ENCODE measurements at places on chromosomes 6 and 20. TPM values are rescaled to one million over a fixed set of nuclear protein-coding genes. Genes with fewer than 3 reads are reported as not detected.

DNA sequence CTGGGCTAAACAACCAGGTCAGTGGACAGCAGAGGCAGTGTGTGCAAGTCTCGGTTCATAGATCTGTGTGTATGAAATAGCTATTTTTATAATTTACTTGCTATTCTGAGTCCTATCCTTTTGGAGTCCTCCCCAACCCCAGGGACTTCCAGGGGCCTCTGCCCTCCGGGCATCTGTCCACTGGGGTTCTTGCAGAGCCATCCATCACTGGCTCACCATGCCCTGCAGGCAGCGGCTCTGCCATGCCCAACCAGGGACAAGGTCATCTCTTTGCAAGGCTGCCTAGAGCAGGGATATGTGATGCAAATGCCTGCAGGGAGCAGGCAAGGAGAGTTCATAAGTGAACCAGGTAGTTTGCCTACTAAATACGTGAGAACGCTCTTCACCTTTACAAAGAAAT lies 10.5 kb upstream of the BEND3 start:
- H3K27me3 ChIP-seq: no peaks in the 10 kb centered on the region
- H3K27ac ChIP-seq: no peak overlapping the region
- H3K4me1 ChIP-seq: peaks cover 6% of the 10 kb centered on the region
- H3K4me3 ChIP-seq: no peak overlapping the region
- no peak for DNase-seq

- H3K4me1 ChIP-seq: peaks cover 38% of the 10 kb centered on the region
- peak overlapping the region; percentile 64 for H3K27ac ChIP-seq
- no peak overlapping the region for H3K4me3 ChIP-seq
- DNase-seq: peak; percentile 63
- no peaks in the 10 kb centered on the region for H3K27me3 ChIP-seq
These were observed 308.9 kb upstream of the THEMIS start for GRCh38 chr6:128209771-128210170.

Gene LAMA5
- 27.2 TPM for polyA plus RNA-seq

Gene LY6G5C
- 11.8 TPM for polyA plus RNA-seq

Gene STMND1
- polyA plus RNA-seq: not detected
